ENCODE measurements at places on chromosomes 3 and 15.

DNA sequence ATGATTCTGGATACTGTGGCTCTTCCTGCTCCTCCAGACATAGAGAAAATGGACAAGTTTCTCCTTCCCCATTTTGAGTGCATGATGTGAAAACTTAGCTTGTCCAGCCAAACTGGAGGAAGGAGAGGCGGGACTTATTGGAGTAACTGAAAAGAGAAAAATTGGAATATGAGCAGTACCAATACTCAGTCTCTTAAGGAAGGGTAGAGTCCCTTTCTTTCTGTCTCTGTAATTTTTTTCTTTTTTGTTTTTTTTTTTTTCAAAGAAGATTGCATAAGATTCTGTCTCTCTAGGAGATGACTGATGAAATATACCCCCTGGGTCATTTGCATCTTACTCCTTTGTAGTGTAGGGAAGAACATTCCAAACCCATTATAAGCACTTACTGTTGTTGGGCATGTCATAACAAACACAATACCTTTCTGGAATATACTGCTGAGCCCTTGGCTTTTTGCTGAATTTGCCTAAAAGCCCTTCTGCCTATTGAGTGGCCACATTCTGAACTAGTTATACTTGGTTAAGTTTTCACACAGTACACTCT lies 498.1 kb upstream of the TPRG1 start:
- DNase-seq, result peak; percentile 82

DNA sequence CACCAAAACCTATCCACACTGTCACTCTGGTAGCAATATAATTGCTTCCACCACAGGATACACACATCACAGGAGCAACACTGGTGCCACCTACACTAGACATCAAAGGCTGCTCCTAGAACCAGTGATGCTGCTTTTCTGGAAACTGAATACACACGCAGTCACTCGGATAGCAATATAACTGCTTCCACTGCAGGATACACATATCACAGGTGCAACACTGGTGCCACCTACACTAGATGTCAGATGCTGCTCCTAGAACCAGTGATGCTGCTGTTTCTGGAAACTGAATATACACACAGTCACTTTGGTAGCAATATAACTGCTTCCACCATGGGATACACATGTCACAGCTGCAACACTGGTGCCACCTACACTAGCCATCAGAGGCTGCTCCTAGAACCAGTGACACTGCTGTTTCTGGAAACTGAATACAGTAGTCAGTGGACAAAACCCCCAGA lies 6.9 kb upstream of the TNFSF10 start:
- DNase-seq, result no peak

DNA sequence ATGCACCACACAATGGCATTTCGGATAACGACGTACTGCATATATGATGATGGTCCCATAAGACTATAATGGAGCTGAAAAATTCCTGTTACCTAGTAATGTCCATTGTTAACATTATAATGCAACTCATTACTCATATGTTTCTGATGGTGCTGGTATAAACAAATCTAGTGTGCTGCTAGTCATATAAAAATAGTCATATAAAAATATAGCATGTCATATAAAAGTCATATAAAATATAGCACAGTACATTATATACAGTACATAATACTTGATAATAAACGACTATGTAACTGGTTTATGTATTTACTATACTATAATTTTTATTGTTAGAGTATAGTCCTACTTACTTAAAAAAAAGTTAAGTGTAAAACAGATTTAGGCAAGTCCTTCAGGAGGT lies 50.6 kb downstream of the HACD2 start:
- DNase-seq, result no peak

DNA sequence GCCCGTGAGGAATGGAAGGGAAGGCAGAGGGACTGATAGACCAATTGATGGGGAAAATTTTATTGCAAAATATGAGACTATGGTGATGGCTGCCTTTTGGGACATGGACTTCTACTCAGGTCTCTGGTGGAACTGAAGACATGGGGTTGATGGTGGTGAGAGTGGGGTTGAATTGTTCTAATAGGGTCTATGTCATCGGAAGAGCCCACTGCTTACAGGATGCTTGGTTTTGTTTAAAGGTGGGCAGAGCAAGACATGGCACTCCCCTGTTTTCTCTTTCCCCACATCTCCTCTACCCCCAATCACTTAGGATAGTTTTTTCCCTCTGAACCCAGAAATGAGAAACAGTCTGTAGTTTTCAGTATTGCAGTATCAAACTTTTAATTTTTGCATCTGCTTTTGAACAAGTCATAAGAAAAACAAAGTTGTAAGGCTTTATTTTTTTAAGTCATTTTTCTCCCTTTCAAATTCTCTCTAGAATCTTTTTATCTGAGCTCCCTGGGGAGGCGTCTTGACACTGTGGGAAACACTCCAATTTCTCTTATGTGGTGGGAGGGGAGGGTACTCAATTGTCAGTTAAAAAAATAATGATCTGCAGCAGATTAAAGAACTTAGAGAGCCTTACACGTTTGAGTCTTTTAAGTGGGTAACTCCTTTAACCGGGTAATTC lies 276.2 kb upstream of the TBC1D5 start:
- no peak for DNase-seq

All from GM04503 (cell line).